HFFc6 (cell line): ENCODE measurements at places on chromosomes 12 and 14.

- no peak for DNase-seq
Observed at GRCh38 chr12:94553875-94554274, 94.2 kb upstream of the CEP83 start.

GRCh38 chr12:108065069-108065468 is 64.0 kb upstream of the WSCD2 start:
- DNase-seq: no peak

- DNase-seq: no peak
Observed at GRCh38 chr14:58572473-58572853, 65.3 kb upstream of the DACT1 start.

- no peak for DNase-seq
Observed at GRCh38 chr14:33812181-33812580, 138.7 kb downstream of the EGLN3 start.

GRCh38 chr14:38135106-38135867 is 72.4 kb upstream of the SSTR1 start:
- no peak for DNase-seq
